ENCODE measurements at places on chromosomes 7 and 10. TPM values are rescaled to one million over a fixed set of nuclear protein-coding genes. Genes with fewer than 3 reads are reported as not detected.

Gene ZNF33A
- 10.3 TPM for total RNA-seq

Gene CACNB2
- not detected for total RNA-seq

Gene OPN4
- not detected for total RNA-seq

Gene PRR15
- total RNA-seq: 1.5 TPM

Gene LOXL4
- total RNA-seq: 1.3 TPM

Gene RARRES2
- total RNA-seq: not detected

Gene SPDYE2
- total RNA-seq: not detected

Gene RNF148
- total RNA-seq: not detected
